Activated CD4-positive, alpha-beta memory T cell treated with anti-CD3 and anti-CD28 coated beads, Interleukin-2, amount 10 ng/mL, durations not matched to agents 7 days and 5 days (primary cell): ENCODE measurements at places on chromosomes 11 and 22. TPM values are rescaled to one million over a fixed set of nuclear protein-coding genes. Genes with fewer than 3 reads are reported as not detected.

LDHAL6A gene
- not detected for total RNA-seq

OR8D2 gene
- total RNA-seq = not detected

- no peak overlapping the region for H3K27ac ChIP-seq
- no peaks in the 10 kb centered on the region for H3K27me3 ChIP-seq
- no peak overlapping the region for H3K4me3 ChIP-seq
- DNase-seq = no peak
- peaks cover 49% of the 10 kb centered on the region for H3K36me3 ChIP-seq
These were observed 96.0 kb downstream of the EXT2 start for GRCh38 chr11:44191322-44192016.

- H3K4me1 ChIP-seq = peaks cover 12% of the 10 kb centered on the region
- H3K4me3 ChIP-seq = no peak overlapping the region
- H3K27me3 ChIP-seq = no peaks in the 10 kb centered on the region
- no peak overlapping the region for H3K27ac ChIP-seq
- no peak for DNase-seq
These were observed 18.2 kb upstream of the CCDC34 start for GRCh38 chr11:27381238-27381666.

- no peak overlapping the region for H3K4me3 ChIP-seq
- H3K27ac ChIP-seq = no peak overlapping the region
- H3K36me3 ChIP-seq = peaks cover 8% of the 10 kb centered on the region
- DNase-seq = no peak
These were observed 15.2 kb downstream of the RIBC2 start for GRCh38 chr22:45428391-45429385.

GRCh38 chr11:27266125-27266524 lies 96.9 kb downstream of the CCDC34 start:
- H3K36me3 ChIP-seq = no peaks in the 10 kb centered on the region
- no peak overlapping the region for H3K4me3 ChIP-seq

GRCh38 chr11:127451861-127452260 lies 451.3 kb upstream of the KIRREL3 start:
- H3K36me3 ChIP-seq = no peaks in the 10 kb centered on the region
- no peak overlapping the region for H3K27ac ChIP-seq
- no peaks in the 10 kb centered on the region for H3K27me3 ChIP-seq

- H3K27ac ChIP-seq = no peak overlapping the region
- H3K36me3 ChIP-seq = no peaks in the 10 kb centered on the region
- DNase-seq = no peak
- no peaks in the 10 kb centered on the region for H3K4me1 ChIP-seq
These were observed 300.2 kb downstream of the MN1 start for GRCh38 chr22:27501191-27501936.

- peaks cover 1% of the 10 kb centered on the region for H3K27me3 ChIP-seq
- H3K4me1 ChIP-seq = no peaks in the 10 kb centered on the region
- H3K36me3 ChIP-seq = no peaks in the 10 kb centered on the region
- no peak overlapping the region for H3K27ac ChIP-seq
- H3K4me3 ChIP-seq = no peak overlapping the region
These were observed 368.1 kb downstream of the TMEM135 start for GRCh38 chr11:87405843-87406242.

DNA sequence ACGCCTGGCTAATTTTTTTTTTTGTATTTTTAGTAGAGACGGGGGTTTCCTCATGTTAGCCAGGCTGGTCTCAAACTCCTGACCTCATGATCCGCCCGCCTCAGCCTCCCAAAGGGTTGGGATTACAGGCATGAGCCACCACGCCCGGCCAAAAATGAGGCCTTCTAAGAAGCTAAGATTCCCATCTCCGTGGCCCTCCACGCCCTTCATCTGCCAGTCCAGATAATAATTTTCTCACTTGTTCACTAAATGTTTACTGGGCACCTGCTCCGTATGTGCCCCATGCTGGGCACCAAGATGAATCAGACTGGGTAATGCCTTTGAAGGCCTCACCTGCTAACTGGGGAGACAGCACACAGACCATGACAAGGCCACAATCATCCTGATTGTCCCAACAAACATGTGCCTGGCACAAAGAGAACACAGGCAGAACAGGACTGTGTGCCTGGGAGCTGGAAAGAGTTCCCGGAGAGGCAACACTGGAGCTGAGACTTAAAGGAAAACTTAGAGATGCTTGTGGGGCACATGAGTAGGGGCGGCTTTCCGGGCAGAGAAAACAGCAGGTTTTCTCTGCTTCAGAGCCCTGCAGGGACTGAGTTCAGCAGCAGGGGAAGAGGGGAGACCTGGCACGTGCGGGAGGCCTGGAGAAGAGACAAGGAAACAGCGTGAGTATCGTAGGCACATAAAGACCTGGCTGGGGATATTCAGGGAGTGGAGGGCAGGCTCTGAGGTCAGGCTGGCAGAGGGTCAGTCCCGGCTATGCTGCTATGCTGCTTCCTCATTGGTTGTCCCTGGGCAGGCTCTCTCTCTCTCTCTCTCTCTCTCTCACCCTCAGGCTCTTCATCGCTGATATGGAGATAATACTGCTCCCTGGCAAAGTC lies 2.4 kb downstream of the KIAA0930 start:
- H3K4me1 ChIP-seq = peaks cover 21% of the 10 kb centered on the region
- H3K27me3 ChIP-seq = no peaks in the 10 kb centered on the region
- H3K27ac ChIP-seq = no peak overlapping the region

GRCh38 chr11:126355926-126356897 lies 726 bp downstream of the ST3GAL4 start:
- peaks cover 14% of the 10 kb centered on the region for H3K36me3 ChIP-seq
- H3K4me1 ChIP-seq = peaks cover 44% of the 10 kb centered on the region
- peak overlapping the region; percentile 76 for H3K4me3 ChIP-seq
- H3K27me3 ChIP-seq = no peaks in the 10 kb centered on the region
